ENCODE measurements at places on chromosomes 13 and 19.

- DNase-seq = no peak
Measured at GRCh38 chr19:2042485-2043250, 8.4 kb downstream of the MKNK2 start.

- DNase-seq = no peak
Measured at GRCh38 chr19:41734585-41734984, 20.7 kb upstream of the CEACAM6 start.

- DNase-seq = no peak
Measured at GRCh38 chr13:77230560-77230959, 96.3 kb downstream of the MYCBP2 start.

DNA sequence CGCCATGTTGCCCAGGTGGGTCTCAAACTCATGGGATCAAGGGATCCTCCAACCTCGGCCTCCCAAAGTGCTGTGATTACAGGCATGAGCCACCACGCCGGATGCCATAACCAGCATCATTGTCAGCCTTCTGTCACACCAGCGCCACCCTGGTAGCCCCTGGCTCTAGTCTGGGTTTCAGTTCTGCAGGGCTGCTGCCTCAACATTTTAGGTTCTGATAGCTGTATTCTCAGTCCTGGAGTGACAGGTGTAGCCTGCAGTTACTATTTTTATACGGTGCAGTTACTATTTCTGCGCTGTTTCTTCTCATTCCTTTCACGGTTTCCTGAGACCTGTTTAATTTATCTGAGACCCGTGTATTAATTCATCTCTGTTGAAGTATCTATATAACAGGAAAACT, 57.1 kb downstream of the TRPM4 start:
- no peak for DNase-seq

DNA sequence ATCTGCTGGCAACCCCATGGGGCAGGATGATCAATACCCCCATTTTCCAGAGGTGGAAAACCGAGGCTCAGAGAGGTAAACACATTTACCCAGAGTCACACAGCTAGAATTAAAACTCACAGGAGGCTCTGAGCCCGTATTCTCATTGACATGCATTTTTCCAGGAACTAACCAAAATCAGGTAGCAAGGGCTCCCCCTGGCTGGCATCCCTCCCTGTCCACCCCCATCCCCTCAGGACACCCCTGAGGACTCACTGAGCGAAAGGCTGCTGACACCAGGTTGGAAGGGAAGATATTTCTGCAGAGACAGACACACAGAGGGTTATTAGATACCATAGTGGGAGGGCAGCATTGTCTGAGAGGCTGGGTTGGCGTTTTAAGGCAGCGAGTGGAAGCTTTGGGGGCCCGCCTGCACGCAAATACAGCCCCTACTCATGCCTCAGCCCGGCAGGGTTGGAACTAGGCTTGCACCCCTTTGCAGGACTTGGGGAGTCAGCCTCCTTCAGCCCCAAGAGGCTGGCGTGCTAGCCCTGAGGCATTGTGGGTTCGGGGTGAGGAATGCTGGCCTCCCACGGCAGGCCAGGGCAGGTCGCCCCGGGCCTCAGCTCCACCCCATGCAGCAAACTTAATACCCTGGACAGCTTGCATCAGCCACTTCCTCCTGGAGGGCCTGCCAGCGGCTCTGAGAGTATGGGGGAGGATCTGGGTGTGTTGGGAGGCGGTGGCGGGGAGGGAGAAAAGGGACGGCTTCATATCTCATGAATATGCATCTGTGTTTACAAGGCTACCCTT, 3.9 kb downstream of the SLC1A5 start:
- DNase-seq = no peak

DNA sequence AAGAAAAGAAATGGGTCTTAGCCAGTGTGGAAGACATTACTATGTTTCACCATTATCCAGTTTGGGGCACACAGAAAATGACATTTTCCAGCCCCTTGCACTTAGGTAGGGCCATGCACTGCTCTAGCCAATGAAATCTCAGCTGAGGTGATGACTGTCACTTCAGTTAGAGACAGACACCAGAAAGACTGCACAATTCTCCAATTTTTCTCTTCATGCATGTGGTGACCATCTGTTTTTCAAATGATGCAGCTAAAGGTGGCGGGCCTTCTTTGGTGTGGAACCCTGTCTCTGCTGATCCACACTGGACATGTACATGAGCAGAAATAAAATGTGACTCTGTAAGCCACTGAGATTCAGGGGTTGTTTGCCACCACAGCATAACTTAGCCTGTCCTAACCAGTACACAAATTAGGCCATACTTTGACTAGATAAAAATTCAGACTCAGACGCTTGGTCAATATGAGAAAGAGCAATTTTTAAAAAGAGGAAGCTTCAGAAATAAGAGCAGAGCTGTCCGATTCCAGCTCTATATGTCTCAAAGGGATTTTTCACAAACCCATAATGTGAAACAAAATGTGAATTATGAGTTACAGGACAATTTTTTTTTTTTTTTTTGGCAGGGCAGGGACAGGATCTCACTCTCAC, 6.7 kb downstream of the ZNF565 start:
- DNase-seq = no peak

GRCh38 chr19:19366434-19367396, 38.8 kb upstream of the GATAD2A start:
- peak; percentile 62 for DNase-seq

- no peak for DNase-seq
Measured at GRCh38 chr13:110590577-110590976, 24.8 kb upstream of the NAXD start.

DNA sequence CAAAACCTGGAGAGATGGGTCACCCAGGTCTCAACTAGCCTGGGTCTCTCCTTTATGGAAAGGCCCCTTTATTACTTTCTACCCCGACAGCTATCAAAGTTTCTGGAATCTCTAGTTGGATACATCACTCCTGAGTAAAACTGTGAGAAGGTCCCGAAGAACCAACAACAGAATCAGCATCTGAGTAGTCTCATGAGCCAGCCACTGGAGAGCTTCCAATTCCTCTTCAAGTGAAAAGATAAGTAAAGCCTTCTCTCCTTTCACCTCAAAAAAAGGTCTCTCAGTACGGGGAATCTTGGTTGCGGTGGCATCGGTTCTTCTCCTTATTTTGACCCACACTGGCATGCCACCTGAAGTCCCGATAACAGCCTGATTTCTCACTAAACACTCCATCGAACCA, at the start of gene ERVV-1:
TSS of gene ERVV-1 (plus strand) at position 301 of the 400 bp plus-strand sequence. CDS start 170 bp downstream, outside the sequence.
- no peak for DNase-seq

DNA sequence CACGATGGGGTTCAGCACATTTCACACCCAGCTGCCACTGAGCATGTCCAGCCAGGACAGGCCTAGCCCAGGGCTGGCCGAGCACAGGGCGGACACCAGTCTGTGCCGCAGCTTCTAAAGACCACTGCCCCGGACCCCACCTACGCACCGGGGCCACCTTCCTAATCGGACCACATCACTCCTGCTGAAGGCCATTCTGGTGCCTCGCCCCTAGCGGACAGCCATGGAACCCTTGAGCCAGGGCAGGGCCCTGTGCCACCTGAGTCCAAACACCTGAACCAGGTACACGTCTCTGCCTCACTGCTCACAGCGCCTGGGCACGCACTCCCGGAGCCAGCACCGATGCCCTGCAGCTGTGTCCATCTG, 8.4 kb upstream of the C13orf46 start:
- DNase-seq = no peak

DNA sequence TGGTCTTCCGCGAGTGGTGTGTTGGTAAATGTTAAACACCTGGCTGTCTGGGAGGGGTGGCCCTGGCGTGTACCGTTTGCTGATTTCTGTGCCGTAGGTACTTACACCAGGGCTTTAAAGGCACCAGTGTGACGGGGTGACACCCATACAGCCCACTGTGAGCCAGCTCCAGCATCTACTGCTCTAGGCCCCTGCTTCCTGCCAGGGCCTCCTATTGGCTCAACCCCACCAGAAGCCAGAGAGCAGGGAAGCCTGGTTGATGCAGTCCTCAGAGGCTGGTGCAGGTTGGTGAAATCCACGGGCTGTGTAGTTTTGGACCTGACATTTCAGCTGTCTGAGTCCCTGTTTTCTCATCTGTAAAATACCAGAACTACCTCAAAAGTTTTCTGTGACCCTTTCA, 30.4 kb downstream of the ARHGEF7 start:
- DNase-seq = no peak

DNA sequence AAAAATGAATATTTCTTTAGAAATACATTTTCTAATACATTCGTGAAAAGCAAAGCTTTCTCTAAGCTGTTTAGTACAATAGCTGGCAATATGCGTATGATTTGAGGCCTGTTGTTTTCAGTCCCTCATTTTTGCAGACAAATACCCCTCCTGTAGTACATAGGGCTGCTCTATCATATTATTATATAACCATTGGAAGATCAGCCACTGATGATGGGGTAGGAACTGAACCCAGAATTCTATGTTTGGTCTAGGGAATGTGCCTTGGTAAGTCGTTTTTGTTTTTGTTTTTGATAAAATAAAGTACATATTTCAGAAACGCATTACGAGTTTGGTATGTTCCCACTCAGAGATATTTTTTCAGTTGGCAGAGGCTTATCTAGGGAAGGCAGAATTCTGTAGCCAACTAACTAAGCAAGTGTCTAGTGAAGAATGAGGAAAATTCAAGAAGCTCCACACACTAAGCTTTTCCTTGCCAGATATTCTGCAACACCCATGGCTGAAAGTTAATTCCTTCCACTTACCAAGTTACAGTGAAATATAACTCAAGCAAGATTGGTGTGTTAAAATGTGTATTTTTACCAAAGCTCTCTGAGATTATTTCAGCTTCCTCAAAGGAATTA, 656.9 kb upstream of the MIR17HG start:
- no peak for DNase-seq

DNA sequence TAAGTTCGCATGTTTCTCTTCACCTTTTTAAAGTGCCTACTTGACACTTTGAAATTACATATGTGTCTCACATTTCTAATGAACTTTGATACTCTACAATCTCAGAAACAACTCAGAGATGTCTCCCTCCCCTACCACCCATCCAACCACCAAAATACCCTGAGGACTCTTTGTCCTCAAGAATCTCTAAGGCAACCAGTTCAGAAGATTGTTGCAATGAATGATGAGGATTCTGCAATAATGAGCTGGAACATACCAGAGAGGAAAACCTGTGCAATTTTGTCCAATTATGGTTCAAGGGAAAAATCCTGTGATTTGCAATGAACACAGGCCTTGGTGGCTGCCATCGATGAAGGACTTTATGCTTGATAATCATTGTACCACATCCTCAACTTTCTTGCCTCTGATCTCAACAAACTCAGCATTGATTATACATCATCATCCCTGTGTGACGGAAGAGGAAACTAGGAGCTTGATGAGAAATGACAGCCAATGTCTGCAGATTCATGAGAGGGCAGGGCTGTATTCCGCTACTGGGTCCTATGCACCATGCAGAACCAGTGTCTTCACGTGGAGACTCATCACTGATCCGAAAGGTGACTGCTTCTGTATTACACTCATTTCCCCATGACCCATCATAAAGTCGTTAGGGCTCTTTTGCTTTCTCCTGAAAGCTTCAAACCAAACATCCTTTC, 1.1 kb downstream of the FPR1 start:
- DNase-seq = no peak

GRCh38 chr19:343941-344624, 513 bp downstream of the MIER2 start:
- DNase-seq = no peak

DNA sequence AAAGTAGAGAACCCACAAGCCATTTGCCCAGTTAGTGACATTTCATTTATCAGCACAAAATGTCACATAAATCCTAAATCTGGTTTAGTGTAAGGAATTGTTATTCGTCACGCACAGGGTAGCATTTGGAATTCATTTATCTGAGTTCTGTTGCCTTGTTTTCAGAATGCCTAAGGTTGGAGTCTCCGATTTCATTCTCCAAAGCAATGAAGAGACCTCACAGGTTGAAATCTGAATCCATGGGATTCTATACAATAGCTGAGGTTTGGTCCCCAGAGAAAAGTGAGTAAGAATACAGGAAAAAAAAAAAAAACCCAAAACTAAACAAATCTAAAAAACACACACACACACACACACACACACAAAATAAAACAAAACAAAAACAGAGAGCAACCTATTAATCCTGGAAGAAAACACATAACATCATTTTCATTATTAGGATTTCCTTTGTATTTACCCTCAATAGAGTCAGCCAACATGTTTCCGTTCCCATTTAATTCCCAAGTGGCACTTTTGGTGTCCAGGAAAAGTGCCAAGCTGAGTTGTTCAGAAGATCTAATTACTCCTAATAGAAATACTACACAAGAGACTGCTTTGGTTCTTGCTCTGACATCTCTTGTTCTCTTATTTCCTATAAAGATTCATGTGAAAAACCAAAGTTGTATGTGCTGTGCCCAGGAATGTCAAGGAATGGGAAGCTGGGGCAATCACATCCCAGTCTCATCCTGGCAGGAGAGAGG, 36.2 kb upstream of the LRCH1 start:
- no peak for DNase-seq

- no peak for DNase-seq
Measured at GRCh38 chr19:50667759-50668231, 18.6 kb downstream of the C19orf81 start.

GRCh38 chr13:94640721-94641120, 39.1 kb downstream of the GPR180 start:
- DNase-seq = no peak

DNA sequence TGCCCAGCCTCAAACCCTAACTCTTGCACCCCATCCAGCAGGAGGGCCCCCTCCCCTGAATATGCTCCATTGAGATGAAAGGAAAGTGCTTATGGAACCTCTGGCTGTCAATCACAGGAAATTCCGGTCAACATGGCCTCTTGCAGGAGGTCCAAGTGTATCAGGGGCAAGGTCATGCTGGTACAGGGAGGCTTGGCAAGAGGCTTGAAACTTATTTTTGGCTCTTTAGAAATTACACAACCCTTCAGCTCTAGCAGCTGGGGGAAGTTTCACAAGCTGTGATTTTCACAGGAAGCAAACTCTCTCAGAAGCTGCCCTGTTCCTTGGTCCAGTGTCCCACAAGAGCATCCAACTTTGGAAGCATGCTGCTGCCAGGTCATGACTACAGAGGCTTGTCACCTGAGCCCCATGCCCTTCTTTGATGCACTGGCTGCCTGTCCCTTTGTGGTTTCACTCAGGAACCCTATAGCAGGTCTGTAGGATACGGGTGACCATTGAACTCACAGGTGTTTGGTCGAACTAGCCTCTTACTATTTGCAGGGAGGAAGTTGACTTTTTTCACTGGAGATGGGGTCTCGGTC, 8.4 kb downstream of the ASF1B start:
- DNase-seq = no peak

All from memory B cell (primary cell).